ENCODE measurements at places on chromosomes 5 and 9.

DNA sequence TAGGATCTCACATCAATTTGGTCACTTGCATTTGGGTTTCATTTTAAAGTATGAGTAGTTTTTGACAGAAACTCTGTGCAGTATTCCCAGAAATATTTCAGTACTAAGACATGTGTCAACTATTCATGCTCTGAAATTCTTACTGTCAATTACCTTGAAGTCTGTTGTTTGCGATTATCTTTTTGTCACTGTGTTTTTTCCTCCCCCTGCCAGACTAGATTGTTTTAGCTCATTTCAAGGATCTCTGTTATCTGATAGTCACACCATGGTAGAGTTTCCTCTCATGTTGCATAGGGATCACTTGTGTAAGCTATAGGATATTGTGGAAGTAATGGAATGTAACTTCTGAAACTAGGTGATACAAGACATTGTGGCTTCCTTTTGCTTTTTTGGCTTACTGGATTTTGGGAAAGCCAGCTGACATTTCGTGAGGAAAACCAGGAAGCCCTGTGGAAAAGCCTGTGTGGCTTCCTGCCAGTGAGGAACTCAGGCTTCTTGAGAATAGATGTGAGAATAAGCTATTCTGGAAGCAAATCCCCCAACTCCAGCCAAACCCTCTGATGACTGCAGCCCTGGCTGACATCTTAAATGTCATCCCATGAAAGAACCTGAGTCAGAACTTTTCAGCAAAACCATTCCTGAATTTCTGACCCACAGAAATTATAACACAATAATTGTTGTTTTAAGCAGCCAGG is 122.2 kb downstream of the FGF10 start:
- DNase-seq, result no peak

DNA sequence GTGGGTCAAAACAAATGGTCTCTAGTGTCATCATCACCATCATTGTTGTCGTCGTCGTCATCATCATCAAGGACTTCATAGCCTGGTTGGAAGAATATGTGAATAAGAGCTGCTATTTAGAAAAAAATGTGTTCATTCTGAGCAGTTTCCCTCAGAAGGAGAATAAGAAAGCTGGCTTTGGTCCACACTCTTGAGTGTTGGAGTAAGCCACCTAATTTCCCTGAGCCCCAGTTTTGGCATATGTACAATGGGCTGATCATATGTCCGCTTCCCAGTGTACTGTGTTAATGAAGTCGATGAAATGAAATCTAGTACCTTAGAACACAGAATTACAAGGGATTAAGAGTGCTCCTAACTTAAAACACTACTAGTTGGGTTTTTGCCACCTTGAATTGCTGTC is 545.5 kb downstream of the CCDC171 start:
- no peak for DNase-seq

DNA sequence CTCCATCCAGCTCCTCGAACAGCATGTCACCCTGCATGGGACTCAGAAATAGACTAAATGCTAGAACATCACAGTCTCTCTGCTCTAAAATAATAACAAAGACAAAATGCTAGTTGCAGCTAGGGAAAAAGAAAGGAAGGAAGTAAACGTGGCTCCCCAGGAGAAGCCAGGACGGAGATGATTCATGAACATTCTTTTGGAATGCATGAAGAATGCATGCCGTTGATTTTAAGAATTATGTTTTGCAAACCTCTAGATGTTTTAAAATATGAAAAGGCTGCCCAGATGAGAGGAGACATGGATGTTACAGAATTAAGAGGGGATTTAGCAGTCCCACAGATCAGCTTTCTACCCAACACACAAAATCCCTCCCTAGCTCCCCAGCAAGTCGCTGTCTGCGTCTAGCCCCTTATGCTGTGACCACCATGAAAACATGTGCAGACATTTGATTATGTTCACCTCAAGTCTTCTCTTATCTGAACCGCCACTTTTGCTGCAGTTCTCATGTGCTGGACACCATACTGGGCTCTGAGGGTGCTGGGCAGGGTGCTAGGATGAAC is 139.4 kb upstream of the LMX1B start:
- DNase-seq, result no peak

GRCh38 chr9:107914151-107914550 is 424.6 kb upstream of the KLF4 start:
- DNase-seq, result no peak

- DNase-seq, result no peak
Observed at GRCh38 chr9:120944434-120944843, 17.8 kb upstream of the TRAF1 start.

DNA sequence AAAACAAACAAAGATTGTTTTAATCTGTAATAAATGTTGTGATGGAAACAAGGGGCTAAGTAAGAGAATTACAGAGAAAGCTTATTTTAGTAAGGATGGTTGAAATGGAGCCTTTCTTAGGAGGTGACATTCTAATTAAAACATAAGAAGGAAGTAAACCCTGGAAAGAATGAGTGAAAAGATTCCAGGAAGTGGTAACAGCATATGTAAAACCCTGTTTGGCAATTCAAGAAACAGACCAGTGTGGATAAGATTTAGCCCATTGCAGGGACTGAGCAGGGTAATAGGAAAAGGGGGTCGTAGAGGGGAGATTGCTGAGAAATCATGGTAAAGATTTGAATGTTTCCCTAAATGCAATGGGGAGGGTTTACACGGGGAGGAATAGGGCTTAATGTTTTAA is 21.6 kb upstream of the PIP5K1B start:
- no peak for DNase-seq

DNA sequence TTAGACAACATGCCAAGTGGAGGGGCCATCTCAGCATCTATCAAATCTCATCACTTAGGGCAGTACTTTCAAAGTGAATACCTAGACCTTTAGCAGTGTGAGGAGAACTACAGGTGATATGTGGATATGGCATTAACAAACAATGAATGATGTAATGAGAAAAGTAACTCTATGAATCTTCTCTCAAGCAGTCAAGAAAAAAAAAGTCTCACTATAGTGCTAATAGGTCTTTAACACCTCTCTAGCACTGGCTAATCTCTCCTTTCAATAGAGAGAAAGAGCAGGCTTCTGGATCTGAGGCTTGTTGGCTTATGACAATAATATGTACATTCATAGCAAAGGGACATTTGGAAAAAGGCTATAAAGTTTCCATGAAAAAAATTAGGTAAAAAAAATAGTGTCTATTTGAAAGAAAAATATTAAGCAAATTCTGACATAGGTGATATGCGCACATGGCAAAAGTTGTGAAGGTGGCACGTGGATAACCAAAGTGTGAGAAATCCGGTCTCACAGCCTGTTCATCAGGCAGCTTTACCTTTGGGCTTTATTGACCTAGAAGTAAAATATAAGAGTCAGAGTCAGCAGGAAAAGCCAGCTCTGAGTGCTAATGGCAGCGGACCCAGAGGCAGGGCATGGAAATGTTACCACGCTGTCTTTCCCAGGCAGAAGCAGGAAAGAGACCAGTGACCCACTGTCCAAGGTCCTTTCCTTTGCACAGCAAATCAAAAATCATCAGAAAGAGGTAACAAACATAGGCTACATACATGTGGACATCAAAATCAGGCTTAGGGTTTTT is 203.4 kb downstream of the EFNA5 start:
- DNase-seq, result no peak

GRCh38 chr9:115653171-115653606 is 500.4 kb upstream of the PAPPA start:
- DNase-seq, result no peak

DNA sequence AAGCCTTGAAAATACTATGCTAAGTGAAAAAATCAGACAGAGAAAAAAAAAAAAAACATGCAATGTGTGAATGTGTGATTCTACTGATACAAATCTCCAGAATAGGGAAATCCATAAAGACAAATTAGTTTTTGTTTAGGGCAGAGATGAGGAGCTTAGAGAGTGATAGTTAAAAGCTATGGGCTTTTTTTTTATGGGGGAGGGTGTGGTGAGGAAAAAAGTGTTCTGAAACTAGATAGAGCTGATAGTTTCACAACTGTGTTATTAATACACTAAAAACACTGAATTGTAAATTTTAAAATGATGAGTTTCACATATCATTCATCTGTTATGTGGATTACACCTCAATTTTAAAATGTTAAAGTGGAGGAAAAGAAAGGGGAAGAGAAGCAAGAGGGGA is 228.3 kb upstream of the ZNF462 start:
- DNase-seq, result no peak

All from T-helper 9 cell (primary cell).